ENCODE measurements at places on chromosomes 13 and 19. TPM values are rescaled to one million over a fixed set of nuclear protein-coding genes. Genes with fewer than 3 reads are reported as not detected.

The WDR87 gene
- total RNA-seq = not detected

The OCEL1 gene
- total RNA-seq = 8.1 TPM

DNA sequence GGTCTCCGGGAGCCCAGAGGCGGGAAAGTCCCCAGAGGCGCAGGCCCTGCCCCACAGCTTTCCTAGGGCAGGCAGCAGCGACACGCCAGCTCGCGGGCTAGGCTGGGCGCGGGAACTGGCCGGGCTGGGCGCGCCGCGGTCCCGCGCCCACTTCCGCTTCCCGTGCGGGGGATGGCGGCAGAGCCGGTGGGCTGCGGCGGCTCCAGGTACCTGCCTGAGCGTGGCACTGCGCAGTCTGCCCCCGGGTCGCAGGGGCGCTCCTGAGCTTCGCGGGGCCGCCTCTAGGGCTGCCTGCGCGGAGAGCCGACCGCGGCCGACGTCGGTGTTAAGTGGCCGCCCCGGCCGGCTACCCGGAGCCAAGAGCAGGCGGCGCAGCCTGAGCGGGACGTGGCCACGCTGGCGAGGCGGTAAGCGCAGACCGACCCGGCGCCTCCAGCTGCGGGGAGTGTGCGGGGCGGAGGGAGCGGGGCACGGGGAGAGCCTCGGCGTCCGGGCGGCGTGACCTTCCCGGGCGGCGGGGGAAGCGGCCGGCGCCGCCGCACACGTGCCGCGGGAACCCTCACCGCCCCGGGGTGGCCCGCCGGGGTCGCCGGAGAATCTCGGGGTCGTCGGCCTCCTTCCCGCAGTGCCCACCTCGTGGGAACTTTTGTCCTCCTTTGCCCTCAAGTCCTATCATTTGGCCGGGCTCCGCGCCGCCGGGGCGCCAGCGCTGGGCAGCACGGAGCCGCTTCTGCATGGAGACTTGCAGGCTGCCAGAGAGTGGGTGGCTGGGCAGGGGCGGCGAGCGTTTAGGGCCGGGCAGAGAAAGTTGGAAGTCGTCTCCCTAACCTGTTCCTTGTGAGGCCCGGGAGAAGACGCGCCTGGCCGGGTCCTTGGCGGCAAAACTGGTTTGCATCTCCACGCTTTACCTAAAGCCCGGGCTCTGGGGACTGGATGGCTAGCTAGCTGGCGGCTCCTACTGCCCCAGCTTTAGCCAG lies 31.4 kb upstream of the MPHOSPH8 start:
- DNase-seq = peak; percentile 61

The ANKRD10 gene
- total RNA-seq = 47.4 TPM

Measured in HT1080 (cell line).